ENCODE measurements at places on chromosomes 5 and 9. TPM values are rescaled to one million over a fixed set of nuclear protein-coding genes. Genes with fewer than 3 reads are reported as not detected.

HACD4 gene
- total RNA-seq = 0.16 TPM

DNA sequence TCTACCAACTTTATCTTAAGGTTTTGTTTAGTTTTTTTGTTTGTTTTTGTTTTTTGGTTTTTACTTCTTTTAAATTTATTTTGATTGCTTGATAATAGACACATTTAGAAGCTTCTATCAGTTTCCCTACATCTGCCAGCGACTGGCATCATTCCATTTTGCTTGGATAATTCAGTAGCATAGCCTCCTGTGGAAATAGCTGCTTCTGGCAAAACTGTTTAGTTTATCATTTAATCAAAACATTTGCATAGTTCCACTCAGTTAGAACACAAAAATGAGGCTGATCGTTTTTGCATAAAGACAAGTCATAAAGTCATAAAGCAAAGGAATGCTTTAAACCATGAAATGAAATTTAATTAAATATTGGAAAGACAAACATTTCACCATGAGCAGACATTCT, 133.7 kb upstream of the NFIL3 start:
- no peak for DNase-seq

DNA sequence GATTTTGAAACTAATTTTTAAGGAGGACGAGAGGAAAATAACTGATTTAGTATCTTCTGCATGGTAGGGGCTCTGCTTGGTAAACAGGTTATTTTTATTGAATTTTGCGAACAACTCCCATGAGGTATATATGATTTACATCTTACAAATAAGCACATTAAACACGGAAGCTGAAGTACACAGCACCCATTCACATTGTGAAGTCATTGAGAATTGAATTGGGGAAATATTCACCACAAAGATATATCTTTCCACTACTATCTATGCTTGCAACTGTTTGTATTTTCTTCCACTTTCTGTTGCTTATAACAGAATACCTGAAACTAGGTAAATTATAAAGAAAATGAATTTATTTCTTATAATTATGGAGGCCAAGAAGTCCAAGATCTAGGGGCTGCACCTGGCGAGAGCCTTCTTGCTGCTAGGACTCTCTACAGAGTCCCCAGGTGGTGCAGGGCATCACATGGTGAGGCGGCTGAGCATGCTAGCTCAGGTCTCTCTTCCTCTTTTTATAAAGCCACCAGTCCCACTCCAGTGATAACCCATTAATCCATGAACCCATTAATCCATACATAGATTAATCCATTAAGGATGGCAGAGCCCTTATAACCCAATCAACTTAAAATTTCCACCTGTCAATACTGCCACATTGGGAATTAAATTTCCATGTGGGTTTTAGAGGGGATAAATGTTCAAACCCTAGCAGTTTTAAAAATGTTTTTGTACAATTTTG, 79.0 kb upstream of the ZNF608 start:
- DNase-seq = no peak

DNA sequence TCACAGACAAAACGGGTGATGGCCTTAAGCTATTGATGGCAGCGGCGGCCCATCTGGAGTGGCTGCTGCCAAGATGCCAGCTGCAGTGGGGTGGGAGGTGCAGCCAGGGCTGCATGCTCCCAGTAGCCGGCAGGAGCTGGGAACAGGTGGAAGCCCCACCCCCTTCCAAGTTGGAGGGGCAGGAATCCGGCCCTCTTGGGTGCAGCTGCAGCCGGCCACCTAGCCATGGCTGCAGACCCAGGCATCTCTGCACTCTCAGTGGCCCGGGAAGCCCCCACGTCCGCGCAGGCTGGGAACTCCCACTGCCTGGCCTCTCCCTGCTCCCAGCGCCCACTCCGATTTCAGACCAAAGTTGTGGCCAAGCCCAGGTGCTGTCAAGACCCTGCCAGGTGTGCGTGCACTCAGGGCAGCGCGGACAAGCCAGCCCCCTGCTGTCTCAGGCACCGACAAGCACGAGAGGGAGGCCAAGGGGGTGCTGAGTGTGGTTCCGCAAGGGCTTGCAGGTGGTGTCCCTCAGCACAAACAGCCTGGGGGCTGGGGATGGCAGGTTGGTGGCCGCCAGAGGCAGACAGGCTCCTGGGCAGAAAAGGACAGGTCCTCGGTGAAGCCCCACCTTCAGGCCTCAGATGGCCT, 115.1 kb upstream of the TSLP start:
- DNase-seq = peak; percentile 28

- no peak for DNase-seq
Observed at GRCh38 chr5:109326919-109327318, 82.9 kb downstream of the PJA2 start.

DNA sequence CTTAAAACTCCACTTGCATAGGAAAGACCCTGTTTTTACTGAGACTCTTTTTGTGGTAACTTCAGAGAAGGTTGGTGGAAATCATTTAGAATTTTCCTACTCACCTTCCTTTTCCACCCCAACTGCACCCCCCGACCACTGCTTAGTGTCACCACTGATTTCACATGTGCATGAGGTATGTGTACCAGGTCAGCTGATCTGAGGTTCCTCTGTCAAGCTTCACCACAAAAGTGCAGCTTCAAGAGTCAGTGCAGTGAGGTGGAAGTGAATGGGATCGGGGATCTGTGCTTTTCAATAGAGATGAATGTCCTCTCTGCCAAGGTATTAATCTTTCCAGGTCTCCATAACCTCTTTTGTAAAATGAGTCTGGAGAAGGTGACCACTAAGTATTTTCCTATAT, 260.5 kb upstream of the WWC1 start:
- no peak for DNase-seq

GDA gene
- total RNA-seq = 0.05 TPM

CCIN gene
- total RNA-seq = 1.2 TPM

- DNase-seq = peak; percentile 4
Observed at GRCh38 chr9:104494808-104495207, 9.3 kb upstream of the OR13F1 start.

C5orf52 gene
- total RNA-seq = not detected

- peak; percentile 82 for DNase-seq
Observed at GRCh38 chr9:32705059-32705458, 69.6 kb upstream of the TAF1L start.

- DNase-seq = no peak
Observed at GRCh38 chr5:6086871-6087270, 291.5 kb downstream of the MED10 start.

GRCh38 chr9:77997611-77998284, 33.9 kb downstream of the GNAQ start:
- DNase-seq = no peak

GRCh38 chr5:88399561-88399960, 130.9 kb upstream of the TMEM161B start:
- DNase-seq = no peak

DNA sequence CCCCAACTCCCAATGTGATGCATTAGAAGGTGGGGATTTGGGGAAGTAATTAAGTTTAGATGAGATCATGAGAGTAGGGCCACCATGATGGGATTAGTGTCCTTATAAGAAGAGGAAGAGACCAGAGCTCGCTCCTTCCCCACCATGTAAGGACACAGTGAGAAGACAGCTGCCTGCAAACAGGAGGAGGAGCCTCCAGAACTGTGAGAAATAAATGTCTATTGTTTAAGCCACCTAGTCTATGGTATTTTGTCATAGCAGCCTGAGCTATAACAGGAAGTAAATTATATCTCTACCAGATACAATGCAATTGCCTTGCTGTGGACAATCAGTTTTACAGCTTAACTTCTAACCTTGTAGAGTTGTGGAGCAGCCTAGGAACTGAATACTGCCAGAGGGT, 58.0 kb downstream of the ANKRD33B start:
- DNase-seq = no peak

GRCh38 chr9:9215050-9215449, 1397.8 kb downstream of the PTPRD start:
- DNase-seq = no peak

DNA sequence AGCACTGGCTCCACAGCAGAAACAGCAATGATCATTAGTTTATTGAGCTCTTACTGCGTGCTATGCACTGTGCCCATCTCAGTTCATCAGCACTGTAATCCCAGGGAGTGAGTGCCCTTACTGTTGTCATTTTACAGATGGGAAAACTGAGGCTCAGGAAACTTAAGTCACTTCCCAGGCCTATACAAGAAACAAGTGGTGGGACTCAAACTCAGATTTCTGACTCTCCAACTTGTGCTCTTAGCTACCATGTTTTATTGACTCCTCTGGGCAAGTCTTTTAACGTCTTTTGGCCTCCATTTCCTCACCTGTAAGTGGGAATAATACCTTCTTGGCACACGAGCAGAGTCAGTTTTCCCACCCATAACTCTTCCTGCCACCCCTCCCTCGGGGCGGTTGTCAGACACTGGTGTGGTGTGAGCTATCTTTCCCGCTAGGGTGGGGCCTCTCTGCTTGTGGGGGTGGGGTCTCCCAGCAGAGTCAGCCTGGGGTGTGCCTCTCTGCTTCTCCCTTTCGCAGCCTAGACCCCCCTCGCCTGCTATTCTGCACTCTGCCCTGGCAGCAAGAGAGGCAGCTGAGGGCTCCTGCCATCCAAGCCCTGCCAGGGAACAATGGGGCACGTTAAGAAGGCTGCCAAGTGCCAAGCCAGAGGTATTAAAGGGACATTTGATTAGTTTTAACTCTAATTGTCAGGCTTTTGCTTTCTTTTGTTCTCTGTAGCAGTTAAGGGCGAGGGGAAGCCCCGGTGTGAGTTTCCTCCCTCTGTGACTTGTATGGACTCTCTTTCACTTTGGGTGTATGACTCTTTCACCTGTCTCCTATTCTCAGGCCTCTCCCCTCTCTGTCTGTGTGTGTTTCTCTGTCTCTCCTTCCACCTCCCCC, 12.1 kb downstream of the GALNT10 start:
- no peak for DNase-seq

PIP5KL1 gene
- total RNA-seq = 0.36 TPM

GRCh38 chr9:113665064-113665463, 201.5 kb downstream of the RGS3 start:
- DNase-seq = no peak

SVEP1 gene
- 5.0 TPM for total RNA-seq

DNA sequence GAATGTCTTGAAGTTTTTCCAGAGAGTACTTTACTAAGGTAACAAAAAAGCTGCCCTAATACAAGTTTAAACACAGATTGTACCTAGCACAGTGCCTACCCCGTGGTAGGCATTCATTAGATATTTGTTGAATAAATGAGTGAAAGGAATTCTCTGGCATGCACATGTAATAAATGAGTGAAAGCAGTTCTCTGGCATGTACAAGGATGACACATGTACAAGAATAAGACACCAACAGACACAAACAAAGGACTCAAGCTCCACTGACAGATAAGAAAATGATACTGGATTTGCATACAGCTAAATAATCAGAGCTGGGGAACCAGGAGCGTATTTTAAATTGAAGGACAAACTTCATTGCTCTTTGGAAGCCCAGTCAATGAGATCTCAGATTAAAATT, 535.8 kb downstream of the EFNA5 start:
- DNase-seq = no peak

PRUNE2 gene
- 650 TPM for total RNA-seq

- DNase-seq = no peak
Observed at GRCh38 chr9:126217797-126218196, 108.8 kb upstream of the MVB12B start.

- DNase-seq = no peak
Observed at GRCh38 chr5:67263656-67264408, 67.2 kb upstream of the CD180 start.

- peak; percentile 98 for DNase-seq
Observed at GRCh38 chr9:69976152-69976551, 67.5 kb upstream of the MAMDC2 start.

GRCh38 chr5:144356489-144356888, 185.8 kb downstream of the KCTD16 start:
- no peak for DNase-seq

ADCY2 gene
- total RNA-seq = not detected

DNA sequence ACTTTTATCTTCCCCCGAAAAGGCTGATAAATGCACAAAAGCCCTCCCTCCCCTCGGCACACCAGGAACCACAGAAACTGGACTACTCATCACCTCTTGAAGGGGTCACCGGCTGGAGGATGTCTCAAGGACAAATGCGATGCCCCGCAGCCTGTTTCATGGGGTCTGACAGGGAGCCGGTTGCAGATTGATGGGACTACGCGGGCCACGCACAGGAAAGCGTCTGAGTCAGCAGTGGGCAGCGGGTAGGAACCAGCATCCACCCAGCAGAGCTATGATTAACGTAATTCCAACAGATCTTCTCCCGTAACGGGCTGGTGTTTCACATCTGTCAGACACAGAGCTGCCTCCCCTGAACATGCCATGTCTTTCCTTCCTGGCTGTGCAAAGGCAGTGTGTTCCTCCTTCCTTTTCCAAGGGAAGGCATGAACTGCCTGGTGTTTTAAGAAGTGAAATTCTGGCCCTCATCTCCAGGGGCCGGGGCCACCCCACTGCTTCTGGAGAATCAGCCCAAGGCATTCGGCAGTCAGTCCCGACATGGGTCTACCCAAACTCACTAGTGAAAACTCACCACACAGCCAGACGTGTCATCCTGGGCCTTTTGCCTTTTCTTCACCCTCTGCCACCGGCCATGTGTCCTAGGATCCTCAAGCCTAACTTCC, 144.4 kb upstream of the PHYKPL start:
- no peak for DNase-seq

LCN9 gene
- total RNA-seq = not detected

- no peak for DNase-seq
Observed at GRCh38 chr5:389197-389821, 53.7 kb upstream of the EXOC3 start.

GRCh38 chr5:71471193-71471592, 15.7 kb downstream of the BDP1 start:
- DNase-seq = peak; percentile 31

DNA sequence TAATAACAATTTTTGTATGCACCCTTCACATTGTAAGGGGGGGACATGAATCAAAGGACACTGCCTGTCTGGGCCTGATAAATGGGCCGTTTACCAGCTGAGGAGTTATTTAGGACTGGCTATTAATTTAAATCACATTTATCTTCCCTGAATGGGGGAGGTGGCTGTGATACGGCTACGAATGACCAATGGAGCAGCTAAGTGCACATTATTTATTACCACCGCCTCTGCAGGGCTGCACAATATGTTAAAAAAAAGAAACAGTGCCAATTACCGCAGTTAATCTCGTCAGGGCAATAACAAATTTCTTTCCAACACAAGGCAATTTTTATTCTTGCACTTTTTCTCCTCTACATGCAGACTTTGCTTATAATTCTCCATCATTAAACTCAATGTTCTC, 318.4 kb downstream of the IRX2 start:
- no peak for DNase-seq

GRCh38 chr9:70559102-70559501, 144.6 kb upstream of the KLF9 start:
- DNase-seq = no peak

DNA sequence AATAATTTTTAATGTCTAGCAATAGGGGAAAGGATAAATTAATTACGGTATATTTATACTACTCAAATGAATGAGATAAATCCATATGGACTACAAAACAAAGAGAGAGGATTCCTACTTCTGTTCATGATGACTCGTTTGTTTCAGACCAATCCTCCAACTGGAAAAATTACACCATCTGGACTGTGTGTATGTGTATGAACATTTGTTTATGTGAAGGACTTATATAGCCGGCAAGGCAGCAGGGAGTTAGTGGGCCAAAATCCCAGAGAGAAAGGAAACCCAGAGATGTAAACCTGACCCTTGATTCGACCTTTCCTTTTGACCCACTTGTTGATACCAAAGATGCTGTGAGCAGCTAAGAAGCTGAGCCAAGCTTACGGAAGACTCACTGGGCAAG, 20.1 kb downstream of the PDE6A start:
- no peak for DNase-seq

Data from myocyte (in vitro differentiated cells).